Gastrocnemius medialis (tissue), 4 donors: ENCODE measurements at places on chromosomes 6 and 20. TPM values are rescaled to one million over a fixed set of nuclear protein-coding genes. Genes with fewer than 3 reads are reported as not detected.

TFEB gene
- total RNA-seq: 121 TPM

ENPP3 gene
- not detected for total RNA-seq

DHX16 gene
- total RNA-seq: 74.8 TPM

COL9A1 gene
- not detected for total RNA-seq

TBP gene
- 17.1 TPM for total RNA-seq

COL12A1 gene
- 30.5 TPM for total RNA-seq

SLC16A10 gene
- 127 TPM for total RNA-seq

LST1 gene
- 22.3 TPM for total RNA-seq

HSPA1L gene
- total RNA-seq: 7.1 TPM

KHDC1L gene
- total RNA-seq: not detected

SYCP2L gene
- total RNA-seq: 0.29 TPM

HLA-DRA gene
- total RNA-seq: 98.5 TPM

GRCh38 chr6:148608199-148608951 is 138.5 kb upstream of the UST start:
- DNase-seq: no peak

GRCh38 chr20:9015984-9016324 is 52.9 kb upstream of the PLCB4 start:
- no peak for DNase-seq

DNA sequence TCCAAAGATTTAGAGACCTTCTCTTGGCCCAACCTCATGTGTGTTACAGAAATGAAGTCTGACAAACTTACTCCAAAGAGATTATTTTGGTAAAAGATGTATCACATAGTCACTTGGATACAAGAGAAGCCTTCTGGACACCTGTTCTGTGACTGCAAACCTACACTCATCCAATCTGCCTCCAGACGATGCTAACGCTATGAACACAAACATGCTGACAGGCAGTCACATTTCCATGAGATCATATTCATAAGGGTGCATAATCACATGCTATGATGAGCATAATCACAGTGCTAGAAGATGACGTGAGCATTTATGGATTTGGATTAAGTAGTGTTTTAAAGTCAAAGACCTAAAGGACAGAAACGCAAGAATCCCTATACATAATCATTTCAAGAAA is 340.2 kb downstream of the HACE1 start:
- no peak for DNase-seq

- DNase-seq: no peak
Measured at GRCh38 chr20:23568320-23568970, at the start of gene CST9L. CST9L (minus strand) TSS chr20:23568484; CDS start chr20:23568450, 34 bp downstream.

- no peak for DNase-seq
Measured at GRCh38 chr20:49969946-49970345, 12.8 kb upstream of the SNAI1 start.

DNA sequence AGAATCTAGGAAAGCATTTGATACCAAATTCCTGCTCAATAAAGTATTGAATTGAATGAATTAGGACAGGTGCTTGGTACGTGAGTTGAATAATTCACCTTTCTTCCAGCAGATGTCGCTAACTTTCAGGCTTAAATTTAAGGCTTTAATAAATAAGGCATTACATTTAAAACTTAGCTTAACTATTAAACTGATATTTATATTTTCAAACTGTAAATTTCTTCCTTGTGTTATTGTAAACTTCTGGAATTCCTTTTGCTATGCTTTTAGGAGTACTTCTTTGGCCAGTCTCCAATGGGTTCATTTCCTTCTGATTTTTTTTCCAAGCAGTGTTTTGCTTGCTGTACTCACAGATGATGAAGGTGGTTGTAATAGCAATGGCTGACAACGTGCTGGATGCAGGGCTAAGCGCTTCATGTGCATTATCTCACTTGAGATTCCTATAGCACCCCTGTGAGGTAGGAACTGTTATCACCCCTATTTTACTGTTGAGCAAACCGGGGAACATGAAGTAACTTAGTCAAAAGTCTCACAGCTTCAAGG is 71.3 kb upstream of the SLC2A12 start:
- no peak for DNase-seq

DNA sequence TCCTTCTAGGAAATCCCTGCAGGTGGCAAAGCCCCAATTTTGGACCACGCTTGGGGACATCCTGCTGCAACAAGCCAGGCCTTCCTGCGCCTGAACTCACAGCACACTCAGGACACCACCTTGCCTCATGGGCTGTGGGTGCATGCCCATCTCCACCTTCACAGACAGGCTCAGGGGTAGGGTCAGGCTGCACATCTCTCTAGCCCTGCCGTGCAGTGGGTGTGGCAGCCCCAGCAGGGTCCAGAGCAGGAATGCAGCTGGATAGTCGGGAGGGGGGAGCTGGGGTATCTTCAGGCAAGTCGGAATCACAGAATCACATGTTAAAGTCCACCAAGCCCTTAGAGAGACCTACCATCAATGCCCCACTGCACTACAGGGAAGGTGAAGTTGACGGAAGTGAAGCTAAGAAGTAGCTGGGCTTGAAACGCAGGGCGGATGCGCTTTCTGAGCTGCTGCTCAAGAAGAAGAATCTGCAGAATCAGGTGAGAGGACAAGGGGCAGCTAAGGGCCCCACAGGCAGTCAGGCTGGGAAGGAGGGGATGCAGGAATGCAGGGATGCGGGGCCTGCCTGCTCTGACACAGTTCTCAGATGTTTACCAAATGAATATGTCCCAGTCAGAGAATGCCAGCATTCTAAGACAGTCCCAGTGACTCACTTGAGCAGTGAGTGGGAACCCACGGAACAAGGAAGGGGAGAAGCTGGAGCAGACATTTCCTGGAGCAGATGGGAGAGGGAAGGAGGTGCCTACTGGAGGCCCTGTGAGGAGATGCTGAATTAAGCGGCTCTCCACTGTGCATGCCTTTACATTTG is 11.3 kb downstream of the SERPINB6 start:
- DNase-seq: no peak

DNA sequence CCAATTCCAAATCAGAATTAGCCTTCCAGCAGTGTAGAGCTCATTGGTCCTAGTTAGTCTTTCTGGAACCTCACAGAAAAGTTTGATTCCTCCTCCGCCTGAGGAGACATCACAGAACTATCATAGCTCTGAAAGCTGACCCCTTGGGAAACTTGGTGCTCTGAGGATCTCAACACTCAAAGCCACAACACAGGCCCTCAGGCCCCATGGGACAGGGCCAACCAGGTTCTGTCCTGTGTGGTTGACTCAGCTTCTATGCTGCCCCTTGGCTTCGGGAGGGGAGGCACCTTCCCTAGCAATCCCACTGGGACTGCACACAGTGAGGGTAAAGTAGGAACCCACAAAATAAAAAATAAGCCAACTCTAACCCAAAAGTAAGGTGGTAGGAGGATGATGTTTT is 237.5 kb upstream of the ECI2 start:
- DNase-seq: no peak

GRCh38 chr6:156645097-156645496 is 132.1 kb upstream of the ARID1B start:
- DNase-seq: no peak

DNA sequence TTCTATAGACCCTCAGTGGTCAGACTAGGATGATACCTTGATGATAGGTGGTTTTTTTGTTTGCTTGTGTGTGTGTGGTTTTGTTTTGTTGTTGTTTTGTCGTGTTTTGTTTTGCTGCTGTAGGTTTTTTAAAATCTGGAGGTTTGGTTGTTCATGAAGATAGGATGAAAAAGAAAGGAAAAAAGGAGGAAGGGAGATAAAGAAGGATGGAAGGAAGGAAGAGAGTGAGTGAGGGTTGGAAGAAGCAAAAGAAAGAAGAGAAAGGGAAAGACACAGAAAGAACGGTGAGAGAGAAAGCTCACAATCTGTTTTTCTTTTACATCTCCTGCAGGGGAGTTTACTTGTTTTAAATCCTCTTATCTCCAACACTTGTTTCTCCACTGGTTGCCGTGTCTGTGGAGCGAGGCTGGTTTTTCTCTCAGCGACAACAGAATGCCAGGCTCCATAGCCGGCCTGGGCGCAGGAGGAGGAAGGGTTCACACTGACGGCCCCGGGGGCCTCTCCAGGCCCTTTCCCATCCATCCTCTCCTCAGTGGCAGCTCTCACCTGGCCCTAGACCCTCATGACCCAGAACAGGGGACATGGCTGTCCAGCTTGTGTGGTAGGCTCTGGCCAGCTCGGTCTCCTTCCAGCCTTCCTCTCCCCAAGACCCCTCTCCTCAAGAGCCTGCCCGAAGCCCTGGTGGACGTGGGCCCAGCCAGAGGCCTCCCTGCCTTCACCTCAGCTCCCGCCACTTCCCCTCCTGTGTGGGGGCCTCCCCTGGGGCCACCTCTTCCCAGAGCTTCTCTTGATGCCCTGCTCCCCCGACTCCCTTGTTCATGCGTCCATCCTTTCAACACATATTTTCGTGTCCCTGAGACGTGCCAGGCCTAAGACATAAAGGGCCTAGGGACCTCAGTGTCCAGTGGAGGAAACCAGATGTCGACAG is 168.4 kb downstream of the VEGFA start:
- DNase-seq: no peak

- DNase-seq: no peak
Measured at GRCh38 chr20:64217539-64218221, 37.9 kb upstream of the PCMTD2 start.

DNA sequence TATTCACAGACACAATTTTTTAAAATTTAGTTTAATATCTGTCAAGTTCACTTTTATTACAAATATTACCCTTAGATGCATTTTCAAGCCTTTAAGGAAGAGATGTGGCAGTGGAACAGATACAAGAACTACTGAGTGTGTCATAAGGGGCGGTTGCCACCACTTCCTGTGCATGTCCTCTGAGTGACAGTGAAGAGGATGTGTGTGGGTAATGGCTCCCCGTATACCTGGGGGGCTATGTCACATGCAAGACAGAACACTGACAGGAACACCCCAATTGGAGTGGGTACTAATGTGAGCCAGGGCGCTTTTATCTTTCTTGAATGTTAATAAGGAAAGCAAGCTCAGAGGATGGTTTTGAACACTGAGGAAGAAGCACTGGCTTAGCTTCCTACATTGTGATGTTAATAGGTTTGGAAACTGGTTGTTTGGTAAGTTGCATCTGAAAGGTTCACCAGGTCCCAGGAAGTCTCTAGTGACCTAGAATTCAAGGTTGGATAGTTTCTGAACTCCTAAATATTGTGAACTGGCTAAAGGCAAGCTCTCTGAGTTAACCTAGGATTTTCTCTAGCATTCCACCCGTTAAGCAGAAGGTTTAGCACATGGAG is 83.4 kb upstream of the ASF1A start:
- DNase-seq: no peak

DNA sequence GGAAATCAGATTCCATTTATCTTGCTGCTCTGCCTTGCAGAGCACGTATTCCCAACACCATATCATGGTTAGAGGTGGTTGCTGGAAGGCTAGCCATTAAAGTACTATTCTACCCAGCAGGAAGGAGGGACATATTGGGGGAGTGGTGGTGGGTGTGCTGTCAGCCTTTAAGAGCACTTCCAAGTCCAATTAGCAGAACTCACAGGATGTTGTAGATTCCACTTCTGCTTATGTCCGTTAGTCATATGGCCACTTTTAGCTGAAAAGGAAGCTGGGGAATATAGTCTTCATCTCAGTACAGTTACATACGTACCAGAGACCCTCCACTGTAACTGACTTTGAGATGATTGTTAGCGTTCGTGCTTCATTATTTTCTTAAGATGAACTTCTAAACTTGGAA is 94.4 kb downstream of the SAMD3 start:
- DNase-seq: no peak

GRCh38 chr6:132866762-132867449 is 52.5 kb downstream of the RPS12 start:
- DNase-seq: no peak

DNA sequence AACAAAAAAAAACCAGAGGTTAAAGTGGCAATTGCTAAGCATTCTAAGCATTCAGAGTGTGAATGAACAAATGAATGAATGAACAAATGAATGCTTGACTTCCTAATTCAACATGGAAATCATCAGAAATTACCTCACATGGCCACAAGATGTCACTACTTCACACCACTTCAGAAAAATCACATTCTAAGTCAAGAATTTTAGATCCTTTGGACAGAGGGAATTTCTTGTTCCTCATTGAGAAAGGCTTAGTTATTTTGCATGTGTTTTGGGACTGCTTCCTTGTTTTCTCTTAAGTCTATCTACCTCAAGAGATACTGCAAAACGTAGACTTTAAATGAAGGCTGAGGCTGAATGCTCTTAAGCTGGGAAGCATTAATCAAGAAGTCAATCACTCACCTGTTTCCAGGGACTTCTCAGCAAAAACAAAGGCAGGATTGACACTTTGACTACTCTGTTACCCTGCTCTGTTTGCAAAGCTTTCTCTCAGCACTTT is 120.2 kb downstream of the MBOAT1 start:
- no peak for DNase-seq

DNA sequence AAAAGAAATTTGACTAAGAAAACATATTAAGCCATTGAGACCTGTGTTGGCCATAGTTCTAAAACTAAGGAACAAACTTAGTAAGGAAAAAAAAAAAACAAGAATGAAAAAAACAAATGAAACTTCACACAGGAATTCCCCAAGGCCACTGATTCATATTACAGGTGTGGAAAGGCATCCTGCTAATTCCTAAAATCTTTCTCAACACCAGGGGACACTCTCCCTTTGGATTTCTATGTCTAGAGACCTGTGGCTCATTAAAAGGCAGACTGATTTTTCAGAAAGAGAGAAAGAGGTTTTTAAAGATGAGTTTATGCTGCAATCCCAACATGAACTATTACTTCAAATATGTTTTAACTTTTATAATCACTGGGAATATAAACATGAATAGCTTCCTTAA is at the start of gene OR12D1:
Gene OR12D1, plus strand, starts transcription at position 341 of the 400 bp plus-strand sequence.
- DNase-seq: no peak

DNA sequence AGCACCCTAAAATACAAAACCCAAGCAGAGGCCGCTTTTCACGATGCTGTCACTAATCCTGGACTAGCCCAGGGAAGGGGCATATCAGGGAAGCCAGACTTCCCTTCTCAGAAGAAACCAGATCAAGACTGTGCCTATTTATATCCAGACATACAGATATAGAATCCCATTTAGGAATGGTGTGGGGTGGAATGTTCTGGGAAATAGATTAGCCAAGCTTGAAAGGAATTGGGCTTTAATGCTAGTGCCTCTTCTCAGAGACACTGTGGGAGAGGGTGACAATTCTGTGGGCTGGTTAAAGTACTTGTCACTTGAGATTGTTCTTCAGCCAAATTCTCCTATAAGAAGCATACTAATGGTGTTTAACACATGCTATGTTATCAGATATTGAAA is 45.5 kb downstream of the SNAP25 start:
- DNase-seq: no peak

DNA sequence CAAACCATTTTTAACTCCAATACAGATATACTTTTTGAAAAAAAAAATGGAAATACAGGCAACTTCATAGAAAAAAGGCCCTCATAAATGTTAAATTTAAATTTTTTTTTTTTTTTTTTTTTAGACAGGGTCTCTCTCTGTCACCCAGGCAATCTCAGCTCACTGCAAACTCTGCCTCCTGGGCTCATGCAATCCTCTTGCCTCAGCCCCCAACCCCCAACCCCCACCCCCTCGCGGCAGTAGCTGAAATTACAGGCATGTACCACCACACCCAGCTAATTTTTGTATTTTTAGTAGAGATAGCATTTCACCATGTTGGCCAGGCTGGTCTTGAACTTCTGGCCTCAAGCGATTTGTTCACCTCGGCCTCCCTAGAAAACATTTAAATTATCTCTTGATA is 12.8 kb upstream of the ULBP3 start:
- DNase-seq: no peak

- DNase-seq: no peak
Measured at GRCh38 chr6:147438758-147439528, 69.5 kb upstream of the SAMD5 start.
